ENCODE measurements at places on chromosomes 7 and 10.

DNA sequence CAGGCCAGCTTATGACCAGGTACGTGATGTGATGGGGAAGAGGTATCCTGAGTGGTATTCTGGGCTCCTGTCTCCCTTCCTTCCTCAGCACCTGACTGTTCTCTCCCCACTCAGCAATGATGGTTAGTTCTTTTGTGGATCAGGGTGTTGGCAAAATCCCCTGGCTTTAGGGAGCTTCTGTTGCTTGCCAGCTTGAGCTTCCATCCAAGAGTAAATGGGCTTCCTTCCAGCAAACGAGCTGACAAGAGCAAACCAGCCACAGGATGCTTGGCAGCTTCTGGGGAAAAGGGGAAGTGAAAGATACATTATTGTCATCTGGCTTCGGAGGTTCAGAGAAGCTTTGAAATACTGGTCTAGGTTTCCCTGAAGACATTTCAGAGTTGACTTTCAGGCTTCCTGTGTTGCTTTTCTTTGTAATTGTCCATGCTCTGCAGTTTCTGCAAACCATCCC, 5.2 kb downstream of the DUSP5 start:
- no peak for DNase-seq

DNA sequence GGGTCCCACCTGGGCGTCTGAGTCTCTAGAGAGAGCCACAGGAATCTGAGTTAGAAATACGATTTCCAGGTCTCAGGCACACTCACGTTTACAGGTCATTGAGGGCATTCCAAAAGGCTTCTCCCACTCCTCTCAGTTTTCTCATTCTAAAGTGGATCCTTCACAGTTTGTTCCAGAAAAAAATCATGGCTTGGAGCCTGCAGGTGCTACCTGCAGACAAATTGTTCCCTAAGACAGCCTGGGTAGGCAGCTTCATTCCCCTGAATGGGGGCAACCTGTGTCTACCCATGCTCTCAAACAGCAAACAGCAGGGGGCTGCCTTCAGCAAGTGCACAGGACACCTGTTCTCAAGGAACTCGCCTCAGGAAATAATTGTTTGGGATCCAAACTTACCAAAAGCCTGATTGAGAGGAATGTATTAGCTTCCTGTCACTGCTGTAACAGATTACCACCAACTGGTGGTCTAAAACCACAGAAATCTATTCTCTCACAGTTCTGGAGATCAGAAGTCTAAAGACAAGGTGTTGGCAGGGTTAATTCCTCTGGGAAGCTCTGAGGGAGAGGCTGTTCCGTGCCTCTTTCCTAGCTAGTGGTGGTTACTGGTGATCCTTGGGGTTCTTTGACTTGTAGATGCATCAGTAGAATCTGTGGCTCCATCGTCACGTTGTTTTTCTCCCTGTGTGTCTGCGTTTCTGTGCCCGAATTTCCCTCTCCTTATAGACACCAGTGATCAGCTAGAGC, 117.2 kb downstream of the RAB11FIP2 start:
- DNase-seq: no peak

DNA sequence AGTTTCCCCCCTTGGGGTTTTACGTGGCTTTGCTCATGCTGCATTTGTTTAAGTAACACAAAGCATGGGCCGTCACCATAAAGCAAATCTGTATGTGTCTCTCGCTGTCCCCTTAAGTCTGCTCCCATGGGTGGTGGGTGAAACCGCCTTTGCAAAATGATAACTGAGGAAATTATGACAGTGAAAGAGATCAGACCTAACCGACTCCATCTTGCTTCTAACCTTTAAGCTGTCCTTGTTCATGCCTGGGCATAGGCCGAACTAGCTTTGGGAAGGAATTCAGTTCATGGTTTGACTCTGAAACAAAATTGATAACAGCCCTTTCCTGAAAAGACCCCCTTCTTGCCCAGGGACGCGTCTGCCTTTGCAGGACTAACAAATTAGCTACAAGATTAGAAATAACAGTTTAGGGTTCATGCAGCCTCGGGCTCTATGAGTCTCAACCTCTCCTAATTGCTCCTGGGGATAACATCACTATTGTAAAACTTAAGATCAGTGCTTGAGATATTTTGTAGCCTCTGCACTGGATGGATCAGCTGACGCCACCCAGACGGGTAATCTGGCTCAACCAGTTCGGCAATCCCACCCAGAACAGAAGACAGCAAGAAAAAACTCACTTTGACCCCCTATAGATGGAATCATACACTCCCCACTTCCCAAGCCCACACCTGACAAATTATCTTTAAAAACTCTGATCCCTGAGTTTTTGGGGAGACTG, 623.7 kb downstream of the TYW1 start:
- no peak for DNase-seq

- no peak for DNase-seq
These were observed 10.4 kb downstream of the RNF133 start for GRCh38 chr7:122688400-122688998.

DNA sequence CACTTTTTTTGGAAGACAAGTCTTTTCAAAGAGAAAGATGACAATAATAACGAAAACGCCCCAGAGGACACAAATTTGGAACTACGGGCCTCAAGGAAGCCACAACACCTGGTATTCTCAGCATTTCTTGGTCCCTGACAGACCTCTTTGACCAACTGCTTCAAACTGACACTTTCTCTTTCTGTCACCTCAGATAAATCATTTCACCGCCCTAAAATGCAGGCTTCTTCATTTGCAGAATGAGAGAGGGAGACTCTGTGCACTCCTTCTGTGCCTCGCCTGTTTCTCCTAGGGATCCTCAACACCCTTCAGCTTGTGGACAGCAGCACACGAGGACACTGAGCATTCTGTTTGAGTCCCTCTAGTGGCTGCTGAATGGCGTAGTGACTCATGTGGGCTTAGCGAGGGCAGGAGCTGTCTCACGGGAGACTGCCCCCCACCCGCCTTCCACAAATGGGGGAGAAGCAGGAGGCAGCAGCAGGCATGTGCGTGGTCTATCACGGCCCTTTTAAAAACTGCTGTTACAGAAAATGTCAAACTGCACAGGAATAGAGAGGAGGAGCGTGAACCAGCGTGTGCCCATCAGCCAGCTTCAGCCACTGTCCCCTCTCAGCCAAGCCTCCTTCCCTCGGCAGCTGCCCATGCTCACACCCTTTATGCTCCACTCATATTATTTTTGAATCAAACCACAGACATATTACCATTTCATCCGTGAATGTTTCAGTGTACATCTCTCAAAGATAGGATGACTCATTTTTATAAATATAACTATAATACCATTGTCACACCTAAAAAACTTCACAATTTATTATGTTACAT, 41.4 kb downstream of the GSDME start:
- peak; percentile 38 for DNase-seq

- no peak for DNase-seq
These were observed 91.0 kb upstream of the STRIP2 start for GRCh38 chr7:129343099-129343700.

GRCh38 chr7:28984631-28985030, 26.5 kb upstream of the TRIL start:
- peak; percentile 25 for DNase-seq

- DNase-seq: no peak
These were observed 151.2 kb upstream of the MINDY3 start for GRCh38 chr10:16011548-16011947.

GRCh38 chr7:104029765-104030164, 40.3 kb upstream of the RELN start:
- no peak for DNase-seq

GRCh38 chr7:38938589-38938988, 29.6 kb upstream of the VPS41 start:
- DNase-seq: no peak

GRCh38 chr10:75291805-75292204, 56.0 kb upstream of the COMTD1 start:
- DNase-seq: no peak

Measured in iPS DF 19.7 (cell line).